T-cell (primary cell): ENCODE measurements at places on chromosomes 3 and 15. TPM values are rescaled to one million over a fixed set of nuclear protein-coding genes. Genes with fewer than 3 reads are reported as not detected.

DNA sequence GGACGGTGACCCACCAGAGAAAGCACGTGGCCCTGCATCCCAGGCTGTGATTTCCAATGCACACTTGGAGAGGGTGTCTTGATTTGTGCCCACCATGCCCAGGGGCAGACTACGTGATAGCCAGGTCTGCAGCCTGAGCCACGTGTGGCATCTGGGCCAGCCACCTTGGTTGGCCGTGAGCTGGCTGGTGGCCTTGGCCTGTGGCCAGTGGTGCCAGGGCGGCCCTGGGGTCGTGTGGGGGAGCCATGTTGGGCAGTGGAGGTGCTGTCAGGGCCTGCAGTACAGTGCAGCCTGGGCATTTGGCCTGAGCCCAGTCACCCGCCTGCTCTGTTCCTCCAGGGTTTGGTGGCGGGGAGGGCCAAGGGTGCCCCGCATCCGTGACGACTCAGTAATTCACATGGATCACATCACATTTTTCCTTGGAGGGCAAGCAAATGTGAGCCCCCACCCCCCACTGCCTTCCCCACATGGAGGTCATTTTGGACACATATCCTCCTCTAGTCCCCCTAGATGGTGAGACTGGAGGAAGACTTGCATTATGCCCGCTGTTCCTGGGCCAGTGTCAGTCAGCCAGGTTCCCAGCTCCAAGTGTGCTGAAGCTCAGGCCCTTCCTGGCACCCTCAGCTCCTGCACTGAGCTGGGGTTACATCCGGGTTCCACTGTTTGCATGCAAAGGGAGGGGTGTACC is 201.4 kb downstream of the UBE3A start:
- DNase-seq, result no peak

Gene SHF
- 5.3 TPM for total RNA-seq

DNA sequence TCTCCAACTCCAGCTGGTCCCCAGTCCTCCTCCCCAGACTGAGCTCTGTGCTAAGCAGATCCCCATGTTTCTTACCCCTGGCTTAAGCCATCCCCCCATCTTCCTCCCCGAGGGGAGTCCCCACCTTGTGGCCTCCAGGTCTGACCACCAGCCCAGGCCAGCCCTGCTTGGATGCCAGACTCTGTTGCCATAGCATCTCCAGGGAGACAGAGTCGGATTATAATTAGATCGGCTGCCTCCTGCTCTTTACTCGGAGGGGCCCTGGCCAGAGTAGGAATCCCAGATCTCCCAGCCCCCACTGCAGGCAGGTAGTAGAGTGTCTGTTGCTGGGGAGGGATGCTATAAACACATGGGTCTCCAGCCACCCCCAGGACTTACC is 2.4 kb downstream of the KLHDC8B start:
- no peak for DNase-seq

Gene RBPMS2
- 0.16 TPM for total RNA-seq

GRCh38 chr3:195255176-195255500 is 15.8 kb downstream of the XXYLT1 start:
- no peak for DNase-seq

Gene ITIH1
- not detected for total RNA-seq

Gene ETV5
- total RNA-seq, result 0.93 TPM

GRCh38 chr15:77104155-77104554 is 33.2 kb upstream of the TSPAN3 start:
- no peak for DNase-seq

Gene SNURF
- 42.8 TPM for total RNA-seq

Gene RASGRF1
- 0.22 TPM for total RNA-seq

Gene TMEM40
- total RNA-seq, result not detected

DNA sequence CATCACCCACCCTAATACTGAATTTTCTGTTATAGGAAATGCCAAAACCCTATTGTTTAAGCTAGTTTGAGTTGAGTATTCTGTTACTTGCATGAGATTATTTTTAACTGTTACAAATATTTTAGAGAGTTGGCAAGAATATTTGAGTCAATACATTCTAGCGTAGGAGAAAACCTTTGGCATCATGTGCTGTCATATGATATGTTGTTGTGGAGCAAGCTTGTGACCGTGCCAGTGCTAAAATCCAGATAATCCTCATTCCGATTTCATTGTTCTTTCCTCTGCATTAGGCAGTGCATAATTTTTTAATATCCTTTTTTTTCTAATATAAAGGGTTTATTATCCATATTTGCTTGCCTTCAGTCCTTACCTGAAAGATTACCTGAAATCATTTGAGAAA is 168.0 kb upstream of the GMNC start:
- DNase-seq, result no peak

Gene SEMA5B
- 0.30 TPM for total RNA-seq

DNA sequence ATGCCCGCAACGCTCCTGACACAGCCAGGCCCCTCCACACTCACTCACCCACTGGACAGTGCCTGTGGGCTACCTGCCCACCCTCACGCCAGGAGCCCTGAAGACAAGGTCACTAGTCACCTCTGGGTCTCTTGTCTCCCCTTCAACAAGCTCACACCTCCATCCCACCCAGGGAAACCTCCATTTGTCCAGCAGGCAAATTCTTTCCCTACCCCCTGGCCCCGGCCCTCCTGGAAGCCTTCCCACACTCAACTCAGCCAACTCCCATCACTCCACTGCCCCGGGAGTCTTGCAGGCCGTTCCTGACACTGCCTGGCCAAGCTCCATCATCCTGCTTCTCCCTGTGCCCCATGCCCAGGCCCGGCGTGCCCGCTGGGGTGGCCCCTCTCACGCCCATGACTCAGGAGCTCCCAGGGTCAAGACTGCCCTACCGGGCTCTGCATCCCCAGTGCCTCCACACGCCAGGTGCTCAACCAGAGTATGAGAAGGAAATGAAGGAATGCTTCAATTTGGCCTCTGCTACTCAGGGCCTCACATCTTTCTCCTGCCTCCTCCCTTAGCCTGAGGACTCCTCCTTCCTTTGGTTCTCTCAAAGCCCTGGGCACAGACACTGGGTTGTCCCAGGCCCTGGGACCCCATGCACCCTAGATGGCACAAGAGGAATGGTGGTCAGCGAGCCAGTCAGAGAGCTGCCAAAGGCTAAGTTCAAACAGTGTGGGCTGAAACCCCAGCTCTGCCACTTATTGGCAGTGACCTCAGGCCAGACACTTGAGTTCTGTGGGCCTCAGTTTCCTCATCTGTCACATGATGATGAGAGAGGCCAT is 88.6 kb downstream of the SEC22A start:
- no peak for DNase-seq

- DNase-seq, result no peak
Measured at GRCh38 chr15:36469311-36469966, 110.0 kb upstream of the CDIN1 start.

GRCh38 chr15:100707229-100707628 is 104.8 kb downstream of the ASB7 start:
- DNase-seq, result no peak

Gene ECT2
- total RNA-seq, result 2.0 TPM

GRCh38 chr15:74173380-74174218 is at the start of gene ISLR:
ISLR (plus strand) TSS chr15:74173710; CDS start chr15:74174859, 1,149 bp downstream.
- DNase-seq, result no peak

DNA sequence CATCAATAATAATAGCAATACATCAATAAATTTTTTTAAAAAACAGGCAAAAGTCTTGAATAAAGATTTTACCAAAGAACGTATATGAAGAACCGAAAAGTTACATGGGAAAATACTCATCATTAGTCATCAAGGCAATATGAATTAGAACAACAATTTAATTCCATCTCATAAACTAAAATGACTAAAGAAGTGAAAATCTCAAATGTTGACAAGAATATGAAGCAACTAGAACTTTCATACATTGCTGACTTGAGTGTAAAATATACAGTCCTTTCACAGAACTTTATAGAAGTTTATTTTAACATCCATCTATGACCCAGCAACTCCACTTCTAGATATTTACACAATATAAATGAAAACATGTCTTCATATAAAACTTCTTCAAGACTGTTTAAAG is 35.3 kb upstream of the ABHD10 start:
- no peak for DNase-seq

DNA sequence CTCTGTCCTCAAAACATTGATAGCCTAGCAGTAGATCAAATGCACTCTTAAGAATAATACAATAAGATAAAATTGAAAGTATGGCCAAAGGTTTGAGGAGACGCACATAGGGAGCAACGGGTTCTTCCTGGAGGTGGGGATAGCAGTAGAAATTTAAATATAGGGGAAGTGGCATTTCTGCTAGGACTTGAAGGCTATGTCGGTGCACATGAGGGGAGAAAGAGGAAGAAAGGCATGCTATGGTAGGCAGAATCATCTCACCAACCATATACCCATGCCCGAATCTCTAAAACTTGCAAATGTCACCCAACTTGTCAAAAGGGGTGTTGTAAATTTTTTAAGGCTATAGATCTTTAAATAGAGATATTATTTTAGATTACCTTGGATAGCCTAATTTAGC is 735.1 kb upstream of the LMCD1 start:
- no peak for DNase-seq

Gene SLC28A1
- total RNA-seq, result not detected

Gene SPESP1
- total RNA-seq, result 0.64 TPM

DNA sequence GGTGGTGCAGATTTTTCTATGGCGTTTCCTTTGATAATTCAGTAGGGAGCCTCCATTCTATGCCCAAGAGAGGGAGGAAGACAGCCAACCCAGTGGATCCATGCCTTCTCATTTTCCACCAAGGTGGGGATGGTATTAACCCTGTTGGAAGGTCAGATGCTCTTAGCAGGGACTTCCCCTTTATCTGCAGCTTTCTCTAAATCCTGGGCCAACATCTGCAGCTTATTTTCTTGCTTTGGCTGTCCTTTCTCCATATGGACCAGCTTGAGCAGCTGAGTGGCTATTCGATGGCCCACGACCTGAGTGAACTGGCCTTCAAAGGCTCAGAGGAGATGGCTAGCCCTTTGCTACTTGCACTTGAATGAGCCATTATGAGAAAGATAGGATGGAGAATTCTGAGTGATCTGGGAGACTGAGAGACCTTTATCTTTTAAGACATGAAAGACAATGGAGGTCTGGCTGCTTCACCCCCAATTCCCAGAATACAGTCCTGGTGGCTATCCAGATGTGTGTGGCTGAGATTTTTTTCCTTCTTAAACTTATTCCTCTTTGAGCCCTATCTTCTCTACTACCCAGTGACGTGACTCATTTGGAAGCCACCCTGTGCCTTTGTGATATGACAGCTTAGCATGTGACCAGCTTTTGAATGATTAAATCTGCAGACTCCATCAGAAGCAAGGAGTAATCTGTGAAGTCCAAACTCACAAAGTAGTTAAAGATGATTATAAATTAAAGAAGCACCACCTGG is 39.6 kb upstream of the TRAK1 start:
- no peak for DNase-seq
